Activated effector memory CD4-positive, alpha-beta T cell treated with Interleukin-2 at 50 U/mL for 16 hours (primary cell): ENCODE measurements at places on chromosomes 11 and 22.

DNA sequence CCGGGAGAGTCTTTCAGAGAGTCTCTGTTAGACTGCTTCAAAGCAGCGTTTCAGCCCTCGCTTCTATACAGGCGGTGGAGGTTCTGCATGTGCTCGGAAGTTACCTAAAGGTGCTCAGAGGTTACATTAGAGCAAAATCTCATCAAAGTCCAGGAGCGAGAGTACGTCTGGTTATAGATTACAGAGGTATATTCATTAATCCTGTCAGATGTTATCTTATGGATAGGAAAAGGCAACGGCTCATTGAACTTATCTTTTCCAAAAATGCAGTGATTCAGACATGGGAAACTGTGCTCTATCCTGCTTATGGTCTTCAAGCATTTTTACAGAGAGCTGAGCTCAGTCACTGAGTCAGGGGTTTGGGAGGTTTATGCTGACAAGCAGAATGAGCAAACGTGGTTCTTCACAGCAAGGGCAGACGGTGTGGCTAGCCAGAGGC lies 9.1 kb upstream of the ZBED5 start:
- no peak for DNase-seq

DNA sequence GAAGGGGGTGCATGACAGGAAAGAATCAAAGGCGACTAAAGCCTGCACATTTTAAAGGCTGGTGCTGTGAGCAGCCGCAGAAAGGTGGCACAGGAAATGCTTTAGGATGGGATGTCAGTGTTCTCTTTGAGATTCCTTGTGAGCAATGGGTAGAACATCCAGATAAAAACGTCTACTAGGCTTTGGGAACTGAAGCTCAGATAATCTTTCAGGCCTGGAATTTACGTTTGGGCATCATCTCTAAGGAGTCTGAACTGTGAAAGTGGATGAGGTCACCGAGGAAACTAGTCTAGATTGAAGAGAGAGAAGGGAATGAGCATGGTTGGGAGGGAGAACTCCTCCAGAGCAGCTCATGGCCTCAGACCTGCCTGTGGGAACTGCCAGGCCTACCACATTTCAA lies 65.7 kb downstream of the FLI1 start:
- DNase-seq, result no peak

DNA sequence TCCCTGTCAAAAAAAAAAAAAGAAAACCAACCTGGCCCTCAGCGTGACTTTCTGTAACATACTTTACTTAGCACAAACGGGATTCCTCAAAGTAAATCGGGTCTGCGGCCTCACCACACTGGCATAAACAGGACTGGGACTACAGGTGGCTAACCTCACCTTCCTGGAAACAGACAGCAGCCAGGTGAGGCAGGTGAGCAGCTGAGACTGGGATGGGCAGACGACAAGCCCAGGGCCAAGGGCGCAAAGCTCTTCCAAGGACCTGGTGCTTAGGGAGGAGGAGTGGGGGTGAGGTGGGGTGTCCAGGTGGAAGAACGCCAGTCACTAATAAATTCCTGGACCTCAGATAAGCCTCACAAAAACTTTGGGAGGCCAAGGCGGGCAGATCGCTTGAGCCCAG lies 15.0 kb downstream of the CPT1A start:
- no peak for DNase-seq

DNA sequence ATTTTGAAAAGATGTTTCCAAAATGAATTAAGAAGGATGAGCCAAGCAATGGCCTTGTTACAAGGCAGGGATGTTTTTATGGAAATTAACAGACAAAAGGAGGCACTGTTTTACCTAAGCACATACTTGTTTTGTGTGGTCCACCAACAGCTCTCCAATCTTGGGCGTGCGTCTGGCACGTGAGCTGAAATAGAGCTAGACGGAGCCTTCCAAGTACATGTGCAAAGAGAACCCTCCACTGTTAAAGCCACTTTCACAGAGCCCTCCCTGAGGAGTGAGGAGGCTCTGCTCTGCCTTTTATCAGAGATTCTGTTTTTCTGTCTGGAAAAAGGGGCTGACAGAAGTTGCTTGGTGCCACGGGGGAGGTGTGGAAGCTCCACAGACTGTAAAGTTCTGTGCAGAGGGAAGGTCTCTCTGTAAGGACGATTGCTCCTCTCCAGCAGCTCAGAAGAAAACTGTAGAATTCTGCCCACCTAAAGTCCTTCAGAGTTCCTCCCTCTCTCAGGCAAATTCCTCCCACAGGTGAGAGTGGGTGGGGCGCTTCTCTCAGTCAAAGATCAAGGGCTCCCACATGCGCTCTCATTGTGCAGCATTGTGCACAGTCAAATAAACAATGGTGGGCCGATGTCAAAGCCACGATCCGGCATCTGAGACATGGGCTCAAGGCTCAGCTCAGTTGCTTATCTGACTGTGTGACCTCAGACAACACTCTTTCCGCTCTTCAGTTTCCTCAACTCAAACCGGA lies 92.6 kb upstream of the CSNK2A3 start:
- no peak for DNase-seq

GRCh38 chr11:35459489-35459888 lies 40.1 kb upstream of the SLC1A2 start:
- DNase-seq, result no peak

GRCh38 chr22:37182949-37183245 lies 5.2 kb downstream of the C1QTNF6 start:
- no peak for DNase-seq

DNA sequence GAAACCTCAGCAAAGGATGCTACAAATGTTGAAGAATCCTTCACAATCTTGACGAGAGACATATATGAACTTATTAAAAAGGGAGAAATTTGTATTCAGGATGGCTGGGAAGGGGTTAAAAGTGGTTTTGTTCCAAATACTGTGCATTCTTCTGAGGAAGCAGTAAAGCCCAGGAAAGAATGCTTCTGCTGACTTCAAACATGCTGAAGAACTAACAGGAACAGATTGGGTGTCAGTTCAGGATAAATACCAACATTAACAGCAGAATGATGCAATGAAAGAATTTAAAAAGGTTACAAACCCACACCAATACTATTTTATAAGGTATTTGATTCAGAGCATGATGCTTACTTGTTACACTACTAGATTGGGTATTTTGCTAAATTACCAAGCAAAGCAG lies 33.9 kb downstream of the RAB39A start:
- no peak for DNase-seq

GRCh38 chr11:104892723-104893511 lies 5.3 kb downstream of the CASP12 start:
- DNase-seq, result no peak

DNA sequence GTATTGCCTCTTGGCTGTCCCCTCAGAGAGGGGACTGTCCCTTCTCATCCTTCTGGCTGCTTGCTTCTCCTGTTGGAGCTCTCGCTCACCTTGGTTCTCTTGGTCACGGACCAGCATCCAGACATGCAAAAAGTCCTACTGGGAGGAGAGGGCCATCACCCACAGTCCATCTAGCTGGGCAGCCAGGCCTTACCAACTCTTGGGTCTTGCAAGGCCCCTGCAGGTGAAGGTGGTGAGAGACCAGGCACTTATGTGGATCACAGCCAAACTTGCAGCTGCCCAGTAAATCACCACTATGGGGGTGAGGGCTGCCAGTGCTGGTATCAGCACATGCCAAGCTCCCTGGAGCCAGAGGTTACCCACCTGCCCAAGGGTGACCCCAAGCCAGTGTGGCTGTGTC lies 36.3 kb downstream of the KCNQ1OT1 start:
- DNase-seq, result no peak
